ENCODE measurements at places on chromosomes 1 and 21.

DNA sequence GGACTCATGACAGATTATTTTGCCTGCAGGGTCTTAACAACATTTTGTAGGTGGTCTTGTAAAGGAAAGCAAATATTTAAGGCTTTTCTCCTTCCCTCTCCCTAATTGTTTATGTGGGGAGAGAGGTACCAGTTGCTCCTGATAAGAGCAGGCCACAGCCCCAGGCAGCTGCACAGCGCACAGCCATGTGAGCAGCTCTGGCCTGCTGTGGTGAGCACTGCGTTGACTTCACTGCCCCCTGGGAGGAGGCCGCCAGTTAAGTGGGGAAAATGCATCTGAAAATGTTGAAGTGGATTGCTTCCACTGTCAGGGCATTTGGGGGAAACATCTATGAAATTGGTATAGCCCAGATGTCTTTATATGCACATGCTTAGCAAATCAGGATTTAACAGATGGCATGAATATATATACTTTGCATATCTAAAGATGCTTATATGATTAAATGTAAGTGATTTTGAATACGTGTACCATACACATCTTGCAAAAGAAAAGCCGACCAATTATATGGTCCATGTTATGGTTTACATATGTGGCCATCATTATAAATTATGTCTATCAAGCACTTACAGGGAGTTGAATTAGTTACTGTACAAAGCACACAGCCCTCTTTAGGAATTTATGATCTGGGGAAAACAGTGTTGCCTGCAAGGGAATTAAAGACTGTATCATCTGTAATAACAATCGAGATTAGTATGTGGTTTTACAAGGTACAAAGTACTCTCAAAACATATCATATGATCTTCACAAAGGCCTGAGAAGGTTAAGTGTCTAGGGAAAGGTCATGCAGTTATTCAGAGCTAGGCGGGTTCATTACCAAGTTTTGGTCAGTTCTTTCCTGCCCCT lies 132.1 kb downstream of the RHOU start:
- DNase-seq = peak; percentile 21

DNA sequence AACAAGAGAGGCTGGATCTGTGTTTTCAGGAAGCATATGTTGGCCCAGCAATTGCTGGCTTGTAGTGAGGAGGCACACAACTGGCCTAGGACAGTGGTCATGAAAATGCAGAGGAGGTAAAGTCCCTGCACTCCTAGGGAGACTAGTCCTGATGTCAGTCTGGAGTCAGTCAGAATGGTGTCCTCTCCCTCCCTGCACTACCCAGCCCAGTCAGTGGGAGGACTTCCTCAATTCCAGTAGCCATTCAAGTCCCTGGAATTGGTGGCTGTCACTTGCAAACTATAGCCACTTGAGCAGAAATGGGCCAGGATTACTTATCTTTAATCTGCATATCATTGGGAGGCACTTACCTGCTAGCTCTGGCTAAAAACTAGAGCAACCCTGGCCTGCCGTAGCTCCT lies 18.6 kb downstream of the NDUFS5 start:
- DNase-seq = no peak

GRCh38 chr1:51524817-51525216 lies 5.8 kb upstream of the EPS15 start:
- DNase-seq = no peak

DNA sequence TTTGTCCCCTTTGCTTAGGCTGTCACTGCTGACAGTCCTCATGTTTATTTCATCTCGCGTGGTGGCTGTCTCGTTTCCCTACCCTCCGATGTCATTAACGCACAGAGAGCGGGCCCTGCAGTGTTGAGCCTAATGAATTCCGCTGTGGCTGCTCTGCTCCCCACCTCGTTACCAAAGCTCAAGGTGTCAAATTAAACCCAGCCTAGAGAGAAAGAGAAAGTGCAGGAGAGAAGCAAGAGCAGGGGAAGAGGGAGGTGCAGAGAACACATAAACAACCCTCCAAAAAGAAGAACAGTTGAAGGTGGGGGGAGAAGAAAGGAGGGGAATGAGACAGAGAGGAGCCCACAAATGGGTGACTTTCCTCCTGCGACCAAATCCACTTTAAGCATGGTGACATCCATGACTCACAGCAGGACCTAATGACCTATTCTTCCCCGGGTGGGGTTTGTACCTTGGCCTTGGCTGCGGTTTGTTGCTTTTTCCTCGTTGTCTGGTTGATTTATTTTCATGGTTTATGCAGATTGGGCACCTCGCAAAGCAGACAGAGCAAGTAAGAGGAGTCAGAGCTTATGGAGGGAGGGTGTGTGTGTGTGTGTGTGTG lies 92.5 kb downstream of the PBX1 start:
- DNase-seq = no peak

- no peak for DNase-seq
Measured at GRCh38 chr1:202811296-202812175, 782 bp downstream of the PCAT6 start.

DNA sequence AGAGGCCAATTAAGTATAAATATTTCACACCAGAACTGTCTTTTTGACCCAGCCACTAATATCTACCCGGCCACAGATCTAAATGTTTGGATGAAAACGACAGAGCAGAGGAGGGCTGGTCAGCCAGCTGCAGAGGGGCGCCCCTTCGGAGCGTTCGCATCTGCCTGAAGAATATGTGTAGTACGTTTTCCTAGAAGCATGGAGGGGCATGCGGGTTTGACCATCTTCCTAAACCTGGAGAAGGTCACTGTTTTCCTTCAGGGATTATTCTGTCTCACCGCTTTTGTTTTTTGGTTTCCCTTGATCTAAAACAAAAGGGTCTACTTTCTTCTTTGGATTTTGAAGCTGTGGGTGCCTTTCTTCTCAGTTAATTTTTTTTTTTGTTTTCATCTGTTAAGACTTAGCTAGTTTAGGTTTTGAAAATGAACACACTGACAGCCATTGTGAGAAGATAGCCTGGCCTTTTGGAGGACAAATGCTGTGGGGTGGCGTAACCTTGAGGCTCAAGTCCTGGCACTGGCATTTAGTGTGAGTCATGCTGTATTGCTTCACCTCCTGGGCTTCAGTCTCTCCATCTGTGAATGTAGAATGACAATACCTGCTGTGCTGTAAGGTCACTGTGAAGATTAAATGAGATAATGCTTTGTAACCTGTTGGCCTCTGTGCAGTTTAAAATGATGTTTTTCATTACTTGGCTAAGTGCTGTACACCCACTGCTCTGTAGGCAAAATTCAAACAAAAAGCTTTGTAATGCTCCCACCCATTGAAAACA lies 74.1 kb upstream of the IRF2BP2 start:
- DNase-seq = no peak

GRCh38 chr1:36525166-36525565 lies 42.5 kb upstream of the CSF3R start:
- no peak for DNase-seq

DNA sequence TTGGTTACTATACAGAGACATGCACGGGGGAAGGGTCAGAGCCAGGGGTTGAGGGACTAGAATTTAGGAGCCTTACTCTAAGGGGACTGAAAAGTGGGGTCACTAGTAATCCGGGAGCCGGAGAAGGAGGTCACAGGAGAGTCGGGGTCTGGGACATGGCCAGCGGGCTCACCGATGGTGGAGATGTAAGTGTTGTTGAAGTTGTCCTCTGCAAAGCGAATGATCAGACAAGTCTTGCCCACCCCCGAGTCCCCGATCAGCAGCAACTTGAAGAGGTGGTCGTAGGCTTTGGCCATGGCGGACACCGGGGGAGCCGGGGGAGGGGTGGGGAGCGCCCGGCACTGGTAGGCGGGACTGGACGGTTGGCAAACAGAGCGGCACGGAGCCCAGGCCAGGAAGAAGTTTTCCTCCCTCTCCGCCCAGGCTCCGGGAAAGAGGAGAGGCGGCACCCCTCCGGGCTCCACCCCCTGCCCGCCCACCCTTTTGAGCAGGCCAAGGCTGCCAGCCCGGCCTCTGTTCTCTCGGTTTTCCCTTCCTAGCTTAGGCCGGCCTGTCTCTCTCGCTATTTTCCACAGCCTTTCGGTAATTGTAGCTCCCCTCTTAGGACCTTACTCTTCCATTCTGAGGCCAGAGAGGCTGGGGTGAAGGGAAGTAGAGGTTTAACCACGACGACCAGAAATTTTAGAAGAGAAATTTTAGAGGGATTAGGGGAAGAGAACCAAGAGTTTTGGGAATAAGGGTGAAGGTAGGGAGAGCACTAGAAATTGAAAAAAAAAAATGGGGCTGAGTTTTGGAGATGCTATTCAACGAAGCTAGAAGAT lies at the start of gene RAB13:
TSS of gene RAB13 (minus strand) at position 399 of the 821 bp plus-strand sequence. CDS start at position 296, 103 bp downstream.
- DNase-seq = peak; percentile 69

DNA sequence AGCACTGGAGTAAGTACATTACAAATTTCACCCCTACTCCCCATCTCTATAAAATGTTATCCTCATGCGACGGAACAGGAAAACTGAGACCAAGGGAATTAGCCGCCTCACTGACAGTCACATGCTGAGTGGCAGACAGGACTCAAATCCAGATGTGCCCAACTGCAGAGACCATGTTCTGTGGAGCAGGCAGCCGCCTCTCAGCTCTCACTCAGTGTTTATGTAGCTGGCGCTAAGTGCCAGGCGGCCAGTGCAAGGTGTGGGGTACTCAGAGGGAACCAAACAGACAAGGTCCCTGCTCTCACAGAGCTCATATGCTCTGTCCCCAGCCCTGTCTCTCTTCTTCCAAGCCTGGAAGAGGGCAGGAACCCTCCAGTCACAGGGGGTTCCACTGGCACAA lies 5.1 kb downstream of the CAPZB start:
- no peak for DNase-seq

GRCh38 chr1:35288761-35289160 lies 20.3 kb downstream of the ZMYM4 start:
- DNase-seq = no peak

DNA sequence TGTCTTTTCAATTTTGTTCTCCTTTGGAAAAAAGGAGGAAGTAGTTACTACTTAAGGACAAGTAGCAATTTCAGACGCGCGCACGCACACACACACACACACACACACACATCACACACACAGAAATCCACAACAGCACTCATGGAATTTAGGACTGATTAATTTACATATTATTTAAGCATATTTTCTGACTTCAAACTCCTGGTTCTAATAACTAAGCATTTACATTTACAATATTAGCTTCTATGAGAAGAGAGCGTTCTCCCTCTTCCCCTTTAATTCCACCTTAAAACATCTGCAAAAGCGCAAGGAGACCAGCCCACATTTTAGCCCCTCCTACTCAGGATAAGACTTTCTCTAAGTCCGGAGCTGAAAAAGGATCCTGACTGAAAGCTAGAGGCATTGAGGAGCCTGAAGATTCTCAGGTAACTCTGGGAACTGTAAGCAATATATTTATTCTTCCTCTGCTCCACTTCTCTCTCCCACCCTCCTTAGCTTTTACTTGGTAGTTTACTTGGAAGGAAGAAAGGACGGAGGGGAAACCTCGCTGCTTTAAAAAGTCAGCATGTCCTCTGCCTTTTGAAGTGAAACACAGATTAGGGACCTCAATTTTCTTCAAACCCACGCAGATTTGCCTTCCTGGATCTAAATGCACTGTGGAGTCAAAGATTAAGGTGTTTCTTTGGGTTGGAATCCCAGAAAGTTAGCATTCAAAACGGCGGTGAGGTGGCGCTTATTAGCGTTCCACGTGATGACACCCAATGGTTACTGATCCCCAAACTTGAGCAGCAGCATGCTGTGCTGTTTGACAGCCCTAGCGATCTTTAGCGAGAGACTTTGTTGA lies at the start of gene PLA2G4A:
TSS of gene PLA2G4A (plus strand) at position 339 of the 844 bp plus-strand sequence. CDS start 25,406 bp downstream, outside the sequence.
- peak; percentile 88 for DNase-seq

DNA sequence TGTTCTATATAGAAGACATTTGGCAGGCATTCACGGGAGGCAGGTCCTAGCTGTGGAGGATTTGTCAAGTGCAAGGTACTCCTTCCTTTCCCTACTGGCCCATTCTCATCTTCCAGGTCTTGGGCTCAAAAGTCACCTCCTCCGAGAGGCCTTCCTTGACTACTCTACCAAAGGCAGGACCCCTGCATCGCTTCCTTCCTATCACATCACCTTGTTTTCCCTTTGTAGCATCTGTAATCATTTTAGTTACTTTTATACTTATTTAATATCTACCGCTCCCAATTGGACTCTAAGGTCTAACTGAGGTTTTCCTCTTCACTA lies 296.8 kb upstream of the KAZN start:
- no peak for DNase-seq

DNA sequence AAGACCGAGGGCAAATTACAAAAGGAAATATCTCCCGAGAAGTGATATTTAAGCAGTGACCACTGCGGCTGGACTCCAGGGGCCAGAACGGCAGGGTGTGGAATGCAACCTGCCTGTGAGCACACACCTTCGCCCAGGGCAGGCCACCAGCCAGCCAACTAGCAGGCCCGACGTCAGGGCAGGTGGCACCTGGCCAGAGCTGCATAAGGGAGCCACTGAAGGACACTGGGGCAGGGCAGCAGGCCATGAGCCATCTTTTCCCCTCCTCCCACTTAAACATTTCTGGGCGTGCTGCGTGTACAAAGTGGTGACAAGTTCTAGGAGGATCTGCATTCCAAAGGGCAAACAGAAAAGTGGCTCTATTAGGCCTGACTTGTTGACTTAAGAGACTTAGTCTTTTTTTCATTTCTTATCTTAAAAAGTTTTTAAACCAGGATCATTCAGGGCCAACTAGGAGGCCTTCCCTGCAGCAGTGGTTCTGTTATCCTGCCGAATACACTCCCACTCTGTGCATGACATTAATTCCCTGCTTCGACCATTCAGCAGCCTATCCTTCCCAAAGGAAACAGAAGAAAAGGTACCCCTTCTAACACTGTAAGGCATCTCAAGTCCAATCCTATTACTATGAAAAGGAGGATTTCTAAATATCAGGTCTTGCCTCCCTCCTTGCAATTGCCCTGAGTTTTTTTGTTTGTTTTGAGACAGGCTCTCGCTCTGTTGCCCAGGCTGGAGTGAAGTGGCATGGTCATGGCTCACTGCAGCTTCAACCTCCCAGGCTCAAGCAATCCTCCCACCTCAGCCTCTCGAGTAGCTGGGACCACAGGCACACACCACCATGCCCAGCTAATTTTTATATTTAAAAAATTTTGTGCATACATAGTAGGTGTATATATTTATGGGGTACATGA lies 96.3 kb downstream of the BCAR3 start:
- peak; percentile 12 for DNase-seq

- no peak for DNase-seq
Measured at GRCh38 chr1:19038096-19038495, 81.6 kb upstream of the IFFO2 start.

Data from skin of body (tissue), 3 donors.